DMS153 (cell line): ENCODE measurements at places on chromosomes 1 and 21.

DNA sequence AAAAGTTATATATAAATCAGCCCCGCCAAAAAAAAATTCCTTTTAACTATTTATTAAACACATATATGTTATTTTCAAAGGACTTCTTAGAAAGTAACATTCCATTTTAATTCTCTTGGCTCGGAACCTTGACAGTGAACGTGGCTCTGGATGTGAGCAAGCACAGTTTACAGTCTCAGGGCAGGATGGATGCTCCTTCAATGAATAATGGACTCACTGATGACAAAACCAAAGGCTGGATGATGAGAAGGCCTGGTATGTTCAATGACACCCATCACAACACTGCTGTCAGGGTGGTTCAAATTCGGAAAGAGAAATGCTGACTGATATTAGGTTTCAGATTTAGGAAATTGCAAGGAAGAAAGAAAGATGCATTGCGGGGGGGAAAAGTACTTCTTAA is 148.8 kb downstream of the SIPA1L2 start:
- no peak for DNase-seq

DNA sequence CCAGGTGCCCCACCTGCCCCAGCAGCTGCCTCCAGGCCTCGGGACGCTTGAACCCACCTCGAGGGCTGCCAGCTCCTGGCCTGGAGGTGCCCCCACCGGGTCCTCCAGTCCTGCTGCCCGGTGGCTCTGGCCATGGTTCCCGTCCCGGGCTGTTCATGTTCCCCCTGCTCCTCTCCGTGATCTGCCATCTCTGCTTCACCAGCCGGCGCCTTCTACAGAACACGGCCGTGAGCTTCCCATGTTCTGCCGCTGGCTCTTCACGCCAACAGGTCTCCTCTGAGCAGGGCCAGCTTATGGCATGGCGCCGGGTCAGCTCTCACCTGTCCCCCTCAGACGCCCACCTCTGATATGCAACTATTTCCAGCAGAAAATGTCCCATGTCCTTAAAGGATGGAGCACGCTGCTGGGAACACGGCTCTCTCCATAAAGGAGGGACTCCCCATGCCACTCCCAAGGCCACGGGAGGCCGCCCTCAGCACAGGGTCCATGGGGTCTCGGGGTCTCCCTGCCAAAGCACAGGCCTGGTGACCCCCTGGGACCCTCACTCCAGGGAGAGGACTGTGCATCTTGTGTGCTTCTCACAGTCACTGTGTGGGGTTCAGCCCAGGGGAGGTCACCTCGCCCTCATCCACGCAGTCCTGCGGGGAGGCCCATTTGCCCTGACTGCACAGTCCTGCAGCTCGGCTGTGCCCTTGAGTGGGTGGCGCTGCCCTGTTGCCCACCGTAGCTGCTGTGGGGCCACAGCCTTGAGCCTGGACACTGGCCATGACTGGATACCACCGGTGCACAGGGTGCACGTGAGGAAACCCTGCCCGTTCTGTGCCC is 36.7 kb downstream of the COL18A1 start:
- DNase-seq: no peak

DNA sequence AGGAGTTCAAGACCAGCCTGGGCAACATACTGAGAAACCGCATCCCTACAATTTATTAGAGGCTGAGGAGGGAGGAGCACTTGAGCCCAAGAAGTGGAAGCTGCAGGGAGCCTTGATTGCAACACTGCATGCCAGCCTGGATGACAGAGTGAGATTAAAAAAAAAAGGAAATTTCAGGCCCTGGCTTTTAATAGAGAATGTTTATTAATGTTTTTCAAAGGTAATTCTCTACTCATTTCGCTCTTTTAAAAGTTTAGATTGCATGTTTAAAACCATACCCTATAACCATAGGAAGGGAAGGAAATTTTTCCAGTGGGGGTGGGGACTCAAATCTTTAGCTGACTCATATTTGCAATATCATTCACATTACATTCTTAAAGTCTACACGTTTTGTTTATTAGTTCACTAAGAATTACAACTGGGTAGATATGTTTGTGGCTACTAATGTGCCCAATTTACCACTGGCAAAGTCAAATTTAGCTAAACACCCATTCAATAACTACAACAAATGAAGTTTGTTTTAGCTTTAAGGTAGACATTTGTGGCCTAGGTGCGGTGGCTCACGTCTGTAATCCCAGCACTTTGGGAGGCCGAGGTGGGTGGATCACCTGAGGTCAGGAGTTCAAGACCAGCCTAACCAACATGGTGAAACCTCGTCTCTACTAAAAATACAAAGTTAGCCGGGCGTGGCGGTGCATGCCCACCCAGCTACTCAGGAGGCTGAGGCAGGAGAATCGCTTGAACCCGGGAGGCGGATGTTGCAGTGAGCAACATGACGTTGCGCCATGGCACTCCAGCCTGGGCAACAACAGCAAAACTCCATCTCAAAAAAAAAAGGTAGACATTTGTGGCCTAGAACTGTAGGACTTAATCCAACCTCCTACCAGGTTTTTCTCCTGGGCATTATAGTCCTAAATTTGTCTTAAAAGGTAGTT is 5.0 kb downstream of the KDM5B start:
- DNase-seq: no peak

GRCh38 chr1:42266253-42267135 is 68.5 kb downstream of the FOXJ3 start:
- DNase-seq: no peak

DNA sequence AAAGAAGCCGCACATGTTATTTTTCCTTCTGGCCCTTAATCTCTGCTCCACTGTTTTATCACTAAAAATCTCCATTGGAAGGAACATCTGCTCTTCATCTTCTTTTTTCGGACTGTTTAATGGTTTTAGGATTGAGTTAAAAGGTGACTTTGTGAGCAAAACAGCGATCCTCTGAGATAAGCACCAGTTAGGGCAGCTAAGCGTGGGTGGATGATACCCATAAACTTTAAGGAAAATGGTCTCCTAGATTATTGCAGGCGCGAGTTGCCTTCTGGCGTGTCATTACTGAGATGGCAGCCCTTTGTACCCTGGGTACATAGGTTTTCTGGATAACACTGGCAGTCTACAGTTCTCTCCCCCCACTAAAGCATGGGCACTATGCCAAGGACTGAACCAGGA is 44.0 kb upstream of the HMGB4 start:
- DNase-seq: no peak

DNA sequence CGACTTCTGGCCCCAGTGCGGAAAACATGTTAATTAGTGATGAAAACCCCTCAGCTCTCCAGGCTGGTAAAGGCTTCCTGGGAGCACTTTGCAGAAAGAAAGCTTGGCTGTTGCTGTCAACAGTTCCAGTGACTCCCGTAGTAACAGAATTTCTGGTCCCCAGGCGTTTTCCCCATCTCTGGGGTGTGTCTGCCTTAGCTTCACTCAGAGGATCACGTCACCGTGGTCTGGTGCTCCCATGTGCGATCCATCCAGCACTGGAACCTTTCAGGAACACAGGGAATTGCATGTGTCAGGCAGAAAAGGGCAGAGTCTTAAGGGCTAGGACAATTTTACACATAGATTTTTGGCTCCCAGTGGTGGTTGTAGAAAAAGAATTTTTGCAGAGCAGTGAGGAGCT is 470.4 kb upstream of the USP24 start:
- DNase-seq: no peak

- no peak for DNase-seq
Observed at GRCh38 chr1:16450863-16451481, 10.4 kb downstream of the NECAP2 start.
